HS-5 (cell line): ENCODE measurements at places on chromosomes 5 and 9.

- DNase-seq: peak; percentile 32
These were observed 63.7 kb downstream of the SHOC1 start for GRCh38 chr9:111730937-111731567.

GRCh38 chr9:5449521-5450358, 602 bp upstream of the CD274 start:
- DNase-seq: no peak

DNA sequence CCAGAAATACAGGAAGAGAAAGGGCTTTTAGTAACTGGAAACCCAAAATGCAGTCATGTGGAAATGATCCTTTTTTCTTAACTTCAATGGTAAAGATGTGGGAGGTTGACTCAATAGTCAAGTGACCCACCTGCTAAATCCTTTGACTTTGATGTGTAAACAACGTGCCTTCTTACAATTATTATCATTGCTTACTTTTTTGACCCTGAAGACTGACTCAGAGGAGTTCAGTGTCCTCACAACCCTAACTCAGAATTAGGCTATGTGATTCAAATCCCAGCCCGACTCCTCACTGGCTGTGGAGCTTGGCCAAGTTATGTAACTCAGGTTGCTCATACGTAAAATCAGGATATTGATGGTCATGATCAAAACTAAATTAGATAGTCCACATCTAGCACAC, 27.9 kb downstream of the ANXA1 start:
- DNase-seq: peak; percentile 39

DNA sequence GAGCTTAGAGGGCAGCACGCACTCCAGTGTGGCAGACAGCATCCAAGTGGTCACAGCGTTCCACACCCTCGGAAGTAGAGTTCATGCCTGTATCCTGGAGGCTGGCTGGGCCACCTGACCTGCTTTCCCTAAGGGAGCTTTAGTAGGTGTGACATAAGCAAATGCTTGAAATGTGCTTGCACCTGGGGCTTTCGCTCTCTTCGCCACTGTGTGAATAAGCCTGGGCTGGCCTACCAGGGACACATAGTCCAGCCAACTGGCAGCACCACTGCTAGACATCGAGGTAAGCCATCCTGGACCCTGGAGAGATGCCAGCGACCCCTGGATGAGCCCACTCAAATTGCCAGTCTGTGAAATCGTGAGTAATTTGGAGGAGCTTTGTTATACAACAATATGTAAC, 24.9 kb upstream of the IRX4 start:
- no peak for DNase-seq

GRCh38 chr5:179268966-179269693, 76.1 kb downstream of the ADAMTS2 start:
- no peak for DNase-seq

DNA sequence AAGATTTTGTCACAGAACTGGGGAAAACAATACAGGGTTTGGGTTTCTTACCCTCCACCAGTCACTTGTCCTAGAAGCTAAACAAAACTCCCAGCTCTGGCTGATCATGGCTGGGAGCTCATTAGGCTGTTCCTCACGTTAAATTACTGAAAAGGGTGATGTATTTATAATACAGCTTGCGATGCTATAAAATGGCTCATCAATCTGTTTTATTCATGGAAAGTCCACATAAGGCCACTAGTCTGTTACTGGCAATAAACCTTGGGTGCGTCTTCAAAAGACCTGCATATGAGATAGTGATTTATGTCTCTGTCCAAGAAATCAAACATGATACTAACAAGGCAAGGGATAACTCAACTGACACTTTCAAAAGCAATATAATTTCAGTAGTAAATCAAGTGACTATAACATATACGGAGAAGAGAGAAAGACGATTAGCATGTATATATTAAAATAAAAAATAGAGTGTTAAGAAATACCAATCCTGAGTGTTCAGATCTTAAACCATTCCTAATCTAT, 219.0 kb downstream of the BNC2 start:
- no peak for DNase-seq

DNA sequence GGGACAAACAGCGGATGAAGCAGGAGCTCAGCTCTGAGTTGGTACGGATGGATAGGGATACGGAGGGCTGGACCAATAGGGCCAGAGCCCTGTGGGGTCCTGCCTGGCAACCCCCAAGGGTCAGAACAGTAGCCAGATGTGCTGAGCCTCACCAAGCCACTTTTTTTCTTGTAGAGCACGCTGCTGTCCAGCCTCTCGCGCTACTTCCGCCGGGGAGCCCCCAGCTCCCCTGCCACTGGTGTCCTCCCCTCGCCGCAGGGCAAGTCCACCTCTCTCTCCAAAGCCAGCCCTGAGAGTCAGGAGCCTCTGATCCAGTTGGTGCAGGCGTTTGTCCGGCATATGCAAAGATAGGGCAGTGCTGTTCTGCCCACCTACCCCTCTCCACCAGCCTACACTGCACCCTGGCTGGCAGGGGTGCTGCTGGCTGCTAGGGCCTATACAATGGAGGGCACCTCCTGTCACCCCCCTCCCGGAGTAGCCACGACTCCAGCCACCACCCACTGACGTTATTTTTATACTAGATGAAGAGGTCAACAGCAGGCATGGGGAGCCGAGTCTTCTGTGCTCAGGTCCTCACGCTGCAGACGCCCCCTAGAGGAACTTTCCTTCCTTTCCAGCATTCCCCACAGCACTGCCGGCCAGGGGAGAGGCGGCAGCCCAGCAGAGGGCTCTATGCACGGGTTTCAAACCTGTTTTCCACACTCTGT, 21.6 kb downstream of the SH3GLB2 start:
- DNase-seq: no peak

DNA sequence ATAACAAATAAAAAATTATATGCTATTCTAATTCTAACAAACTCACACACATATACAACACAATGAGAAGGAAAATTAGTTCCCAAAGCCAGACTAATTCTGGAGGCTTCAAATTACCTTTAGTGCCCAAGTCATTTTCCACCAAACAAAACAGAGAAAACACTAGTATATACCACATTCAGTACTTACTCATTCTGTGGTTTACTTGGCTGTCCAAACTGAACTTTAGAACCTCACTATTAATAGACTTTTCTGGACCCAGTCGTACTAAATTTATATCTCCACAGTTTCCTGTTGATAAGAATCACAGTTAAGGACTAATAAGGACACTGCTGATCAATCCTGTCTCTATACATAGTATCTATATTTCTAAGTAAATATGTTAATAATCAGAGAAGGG, 66.4 kb downstream of the SETX start:
- no peak for DNase-seq

DNA sequence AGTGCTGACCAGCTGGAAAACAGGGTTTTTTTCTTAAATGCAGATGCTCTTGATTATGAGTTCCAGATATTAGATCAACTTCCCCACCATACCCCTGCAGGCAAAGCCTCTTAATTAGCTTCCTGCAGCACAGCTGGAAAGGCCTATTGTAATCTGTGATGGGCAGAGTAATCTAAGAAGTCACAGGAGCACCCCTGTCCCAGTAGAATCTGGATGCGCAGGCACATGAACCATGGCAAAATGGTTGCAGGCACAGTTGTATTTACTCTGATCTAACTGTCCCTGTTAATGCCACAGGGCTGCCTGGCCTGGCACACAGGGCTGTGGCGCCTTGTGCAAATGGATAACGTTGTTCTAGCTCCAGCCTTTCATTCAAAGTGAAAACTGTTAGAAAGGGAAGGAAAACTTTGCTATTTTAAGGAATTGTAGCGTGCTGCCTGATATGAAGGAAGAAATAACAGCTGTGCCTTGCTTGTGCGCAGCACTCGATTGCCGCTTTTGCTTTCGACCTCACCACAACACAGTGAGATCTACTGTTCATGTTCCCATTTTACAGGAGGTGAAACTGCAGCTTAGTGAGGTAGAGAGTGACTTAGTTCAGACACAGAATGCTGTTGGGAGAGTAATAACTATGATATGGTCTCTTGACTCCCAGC, 2.3 kb downstream of the TGFBI start:
- DNase-seq: no peak

DNA sequence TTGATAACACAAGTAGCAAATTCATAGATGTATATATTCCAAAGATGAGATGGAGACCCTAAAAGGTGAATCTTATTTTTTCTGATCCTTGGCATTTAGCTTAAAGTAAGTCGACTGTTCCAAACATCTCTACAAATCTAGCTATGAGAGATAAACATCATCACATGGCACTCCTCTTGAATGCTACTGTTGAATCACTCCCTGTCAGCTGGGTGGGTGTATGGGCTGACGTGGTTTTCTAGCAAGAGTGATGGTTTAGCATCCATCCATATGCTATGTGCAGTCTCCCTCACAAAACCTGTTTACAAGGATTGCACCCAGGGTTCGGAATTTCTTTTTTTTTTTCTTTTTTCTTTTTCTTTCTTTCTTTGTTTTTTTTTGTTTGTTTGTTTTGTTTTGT, 13.8 kb downstream of the ACO1 start:
- no peak for DNase-seq

GRCh38 chr9:128554155-128554862, 1.9 kb downstream of the SPTAN1 start:
- DNase-seq: peak; percentile 88

GRCh38 chr9:72884508-72884907, 68.3 kb downstream of the ALDH1A1 start:
- DNase-seq: no peak

DNA sequence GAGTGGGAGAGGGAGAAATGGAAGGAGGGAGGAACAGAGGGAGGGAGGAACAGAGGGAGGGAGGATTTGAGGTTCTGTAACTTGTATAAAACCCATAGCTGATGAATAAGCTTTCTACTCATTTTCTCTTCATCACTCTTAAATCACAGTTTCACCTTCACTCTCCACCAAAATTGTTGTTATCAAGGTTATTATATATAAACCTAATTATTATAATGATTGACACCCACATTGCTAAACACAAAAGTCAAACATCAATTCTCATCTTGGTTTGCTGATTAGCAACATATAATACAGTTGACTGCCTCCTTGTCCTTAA, 229.0 kb upstream of the PAPPA start:
- DNase-seq: no peak

DNA sequence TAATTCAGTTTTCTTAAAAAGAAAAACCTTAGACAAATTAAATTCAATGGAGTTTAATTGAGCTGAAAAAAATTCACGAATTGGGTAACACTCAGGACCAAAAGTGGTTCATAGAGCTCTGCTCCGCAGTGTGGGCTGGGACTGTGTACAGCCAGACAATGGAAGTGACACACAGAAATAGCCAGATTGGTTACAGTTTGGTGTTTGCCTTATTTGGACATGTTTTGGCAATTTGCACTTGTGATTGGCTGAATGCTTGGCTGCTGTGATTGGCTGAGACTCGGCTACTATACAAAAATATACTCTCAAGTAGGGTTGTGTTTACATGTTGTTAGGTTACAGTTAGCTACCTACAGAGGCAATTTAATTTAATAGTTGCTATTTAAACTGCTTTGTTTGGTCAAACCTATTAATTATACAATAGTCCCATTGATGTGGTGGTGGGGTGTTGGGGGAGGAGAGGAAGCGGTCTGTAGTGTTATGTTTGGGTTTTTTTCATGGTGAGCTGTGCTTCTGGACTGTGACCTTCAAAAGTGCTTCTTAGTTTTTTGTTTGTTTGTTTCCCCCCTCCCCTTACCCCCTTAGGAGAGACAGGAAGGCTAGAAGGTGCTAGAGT, 95.2 kb downstream of the CNTLN start:
- no peak for DNase-seq

DNA sequence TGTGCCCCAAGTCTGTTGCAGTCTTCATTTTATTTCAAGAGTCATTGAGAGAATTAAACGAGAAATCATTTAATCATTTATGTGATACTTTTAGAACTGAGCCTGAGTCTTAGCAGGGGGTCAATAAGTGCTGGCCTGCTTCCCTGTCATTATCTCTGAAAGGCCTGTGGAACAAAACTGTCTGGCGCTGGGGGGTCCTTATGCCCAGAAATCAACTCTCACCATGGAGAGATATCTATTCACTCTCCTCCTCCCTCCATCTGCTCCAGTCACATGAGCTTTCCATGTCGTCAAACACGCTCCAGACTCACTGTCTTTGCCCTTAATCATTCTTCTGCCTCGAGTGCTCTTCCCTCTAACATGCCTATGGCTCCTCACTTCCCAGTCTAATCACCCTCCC, 136.8 kb downstream of the ESM1 start:
- DNase-seq: no peak

DNA sequence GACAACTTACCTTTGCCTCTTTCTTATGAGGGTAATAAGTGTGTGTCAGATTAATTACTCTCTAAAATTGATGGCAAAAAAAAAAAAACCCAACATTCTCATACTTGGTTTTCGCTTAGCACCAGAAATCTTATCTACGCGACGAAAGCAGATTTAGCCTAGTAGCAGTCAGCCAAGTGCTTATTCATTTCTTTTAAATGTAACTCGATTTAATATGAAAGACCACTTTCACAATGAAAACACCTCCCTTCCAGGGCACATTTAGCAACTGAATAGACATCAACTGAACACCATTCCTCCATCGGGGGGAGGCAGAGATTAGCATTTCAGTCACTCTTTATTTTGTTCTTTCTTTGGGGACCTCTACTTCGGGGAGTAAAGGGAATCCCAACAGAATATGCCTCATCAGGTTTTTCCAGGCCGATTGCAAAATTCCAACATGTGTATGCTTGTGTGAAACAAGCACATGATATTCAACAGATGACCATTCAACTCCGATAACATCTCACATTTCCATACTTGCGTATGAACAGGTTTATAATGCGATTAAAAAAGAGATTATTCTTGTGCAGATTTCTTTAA, 124.1 kb upstream of the RETREG1 start:
- no peak for DNase-seq

GRCh38 chr5:143338658-143339366, 64.7 kb downstream of the NR3C1 start:
- DNase-seq: no peak

- DNase-seq: no peak
These were observed 73.8 kb downstream of the DAB2IP start for GRCh38 chr9:121725008-121725775.

- no peak for DNase-seq
These were observed 62.9 kb downstream of the MAMDC2 start for GRCh38 chr9:70106571-70106970.

DNA sequence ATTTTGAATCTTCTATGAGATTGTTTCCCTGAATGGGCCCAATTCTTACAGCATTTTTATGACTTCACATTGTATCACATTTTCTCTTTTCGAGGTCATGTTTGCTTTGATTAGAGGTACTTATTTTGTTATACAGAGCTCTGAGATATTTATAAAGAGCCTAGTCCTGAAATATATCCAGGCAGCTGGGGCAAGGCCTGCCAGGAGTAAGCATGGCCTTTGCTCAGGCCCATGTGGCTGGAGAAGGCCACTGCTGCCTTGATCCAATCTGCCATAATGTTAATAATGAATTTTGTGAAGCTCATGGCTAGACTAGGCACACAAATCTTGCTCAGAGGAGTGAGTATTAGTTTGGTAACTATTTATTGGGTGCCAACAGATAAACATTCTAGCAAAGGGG, 96.0 kb downstream of the TARS1 start:
- no peak for DNase-seq

- DNase-seq: no peak
These were observed 77.5 kb upstream of the CAST start for GRCh38 chr5:96584712-96585111.
